ENCODE measurements at places on chromosomes 3 and 15.

DNA sequence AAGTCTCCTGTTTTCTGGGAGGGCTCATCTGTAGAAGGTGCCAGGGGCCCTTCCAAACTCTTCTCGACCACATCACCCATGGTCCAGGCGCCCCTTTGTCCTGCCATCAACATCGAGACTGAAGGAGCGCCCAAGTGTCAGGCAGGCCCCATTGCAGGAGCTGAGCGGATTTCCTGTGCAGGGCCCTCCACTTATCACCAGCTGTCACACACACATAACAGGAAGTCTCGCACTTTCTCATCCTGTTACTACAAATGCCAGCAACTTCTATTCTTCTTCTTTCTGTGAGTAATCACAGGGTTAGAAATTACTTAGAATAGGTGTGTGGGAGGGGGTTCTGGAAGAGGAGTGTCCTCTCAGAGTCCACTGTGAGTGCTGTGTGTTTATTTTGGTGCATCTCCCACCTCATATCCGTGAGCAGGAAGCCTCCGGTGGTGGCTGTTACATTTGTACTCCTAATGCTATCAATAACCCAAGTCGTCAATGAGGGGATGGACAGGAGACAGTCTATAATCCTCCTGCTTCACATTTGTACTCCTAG, at the start of gene KLHL6:
TSS of gene KLHL6 (minus strand) at position 166 of the 541 bp plus-strand sequence. CDS start at position 113, 53 bp downstream.
- peak; percentile 44 for DNase-seq

DNA sequence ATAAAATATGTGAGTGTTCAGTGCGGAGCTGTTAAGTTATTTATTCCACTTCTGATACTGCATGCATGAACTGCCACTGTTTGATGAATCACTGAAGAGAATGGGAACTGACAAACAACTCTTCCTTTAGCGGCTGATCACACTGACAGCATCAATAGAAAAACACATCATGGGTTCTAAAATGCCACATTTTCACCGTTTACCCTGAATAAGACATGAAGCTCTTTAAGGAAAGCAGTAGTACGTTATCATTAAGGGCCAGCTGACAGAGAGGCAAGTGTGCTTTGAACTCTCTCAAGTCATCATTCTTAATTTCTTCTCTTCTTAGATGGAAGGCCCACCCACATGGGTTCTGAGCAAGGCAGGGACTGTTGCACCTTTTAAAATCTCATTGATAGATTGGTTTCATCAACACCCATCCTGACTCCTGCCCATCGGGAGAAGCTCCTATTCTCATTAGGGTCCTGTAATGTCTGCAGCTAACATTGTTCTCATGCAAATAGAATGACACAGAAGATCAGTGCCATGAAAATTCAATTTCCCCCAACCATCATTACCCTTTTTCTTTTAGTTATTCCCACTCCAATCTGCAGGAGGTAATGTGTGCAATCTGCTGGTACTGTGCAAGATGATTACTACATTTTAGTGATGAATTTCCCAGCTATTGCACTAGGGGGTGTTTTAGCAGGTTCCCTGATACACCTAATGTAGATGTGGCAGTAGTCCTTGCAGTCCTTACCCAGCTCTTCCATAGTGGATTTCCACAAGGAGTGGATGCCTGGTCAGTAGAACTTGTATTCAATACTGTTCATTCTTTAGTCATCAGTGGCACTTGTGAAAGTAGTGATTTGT, 119.1 kb downstream of the ROBO2 start:
- no peak for DNase-seq

GRCh38 chr15:85276921-85277320, 103.5 kb upstream of the AKAP13 start:
- no peak for DNase-seq

- DNase-seq: no peak
These were observed 205.8 kb upstream of the EOMES start for GRCh38 chr3:27927882-27928281.

GRCh38 chr15:85607141-85607806, 187.5 kb downstream of the KLHL25 start:
- DNase-seq: no peak

GRCh38 chr15:93458597-93458996, 369.6 kb upstream of the RGMA start:
- no peak for DNase-seq

GRCh38 chr3:181932039-181932438, 220.3 kb downstream of the SOX2 start:
- DNase-seq: no peak

DNA sequence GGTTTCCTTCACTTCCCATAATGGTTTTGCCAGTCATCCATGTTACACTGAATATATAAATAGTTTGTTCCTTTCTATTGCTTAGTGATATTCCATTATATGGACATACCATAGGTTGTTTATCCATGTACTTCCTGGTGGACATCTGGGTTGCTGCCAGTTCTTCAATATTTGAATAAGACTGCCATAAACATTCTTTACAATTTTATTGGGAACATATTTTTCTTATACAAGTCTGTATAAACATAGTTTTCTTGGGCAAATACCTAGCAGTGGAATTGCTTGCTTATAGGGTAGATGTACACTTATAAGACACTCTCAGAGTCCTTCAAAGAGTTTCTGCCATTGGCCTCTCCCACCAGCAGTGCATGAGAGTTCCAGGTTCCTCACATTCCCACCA, 231.4 kb downstream of the OPA1 start:
- no peak for DNase-seq

DNA sequence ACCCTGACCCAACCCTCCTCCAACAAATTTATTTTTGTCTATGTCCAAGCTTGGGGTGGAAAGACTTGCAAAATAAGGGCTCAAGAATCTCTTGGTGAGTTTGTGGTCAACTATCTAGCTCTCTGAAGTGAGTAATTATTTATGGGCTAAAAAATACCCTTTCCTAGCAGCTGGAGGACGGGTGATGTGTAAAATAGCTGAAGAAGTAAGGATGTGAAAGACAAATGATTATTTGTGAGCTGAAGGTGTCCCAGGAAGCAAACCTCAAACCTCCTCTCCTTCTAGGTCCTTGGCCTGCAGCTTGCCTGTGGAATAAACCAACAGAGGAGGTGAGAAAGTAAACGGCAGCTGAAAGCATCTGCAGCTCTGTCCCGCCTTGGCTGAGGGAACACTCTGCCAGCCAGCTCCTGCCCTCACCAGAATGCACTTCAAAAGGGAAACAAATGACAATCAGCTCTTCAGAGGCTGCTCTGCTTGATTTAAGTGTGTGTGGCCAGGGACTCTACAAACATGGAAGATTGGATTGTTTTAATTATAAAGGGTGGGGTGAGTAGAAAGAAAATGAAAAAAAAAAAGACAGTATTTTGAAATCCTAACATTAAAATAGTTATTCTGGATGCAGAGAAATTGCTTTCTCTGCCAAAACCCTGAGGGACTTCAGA, 60.3 kb downstream of the TM4SF4 start:
- no peak for DNase-seq

- no peak for DNase-seq
These were observed 86.8 kb upstream of the CMSS1 start for GRCh38 chr3:99730870-99731269.

DNA sequence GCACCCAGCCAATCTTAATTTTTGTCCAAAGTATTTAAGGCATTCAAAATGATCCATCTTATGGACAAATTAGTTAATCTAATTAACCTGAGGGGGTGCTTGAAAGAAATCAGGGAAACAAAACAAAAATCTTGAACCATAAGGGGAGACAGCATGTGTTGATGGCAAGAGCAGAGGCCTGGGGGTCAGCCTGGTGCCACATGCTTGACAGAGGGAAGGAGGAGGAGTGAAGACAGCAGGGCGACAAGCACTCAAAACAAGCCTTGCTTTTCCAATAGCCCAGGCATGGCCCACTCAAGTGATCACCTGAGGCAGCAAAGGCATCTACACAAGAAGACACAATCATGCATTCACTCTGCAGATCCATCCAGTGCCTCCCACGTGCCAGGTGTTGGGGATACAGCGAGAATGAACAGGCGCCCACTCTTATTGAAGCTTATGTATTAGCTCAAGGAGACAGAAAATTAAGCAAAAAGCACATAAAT, 25.0 kb upstream of the MGLL start:
- no peak for DNase-seq

DNA sequence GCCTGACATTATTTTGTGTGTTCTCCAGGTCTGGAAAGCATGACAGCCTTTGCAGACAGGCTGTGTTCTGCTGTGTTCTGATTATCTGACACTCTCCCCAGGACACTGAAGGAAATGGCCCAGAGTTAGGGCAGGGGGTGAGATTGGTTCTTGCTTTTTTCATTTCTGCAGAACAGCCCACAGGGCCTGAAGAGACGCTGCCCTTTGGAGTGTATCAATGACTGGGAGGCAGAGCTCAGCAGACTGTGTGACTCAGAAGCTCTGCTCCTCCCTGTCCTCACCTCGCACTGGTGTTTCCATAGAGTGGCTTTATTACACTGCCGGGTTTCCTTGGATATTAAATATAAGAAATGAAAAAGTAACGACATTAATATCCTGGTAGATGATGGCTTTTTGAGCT, 523.6 kb downstream of the NTRK3 start:
- no peak for DNase-seq

- DNase-seq: no peak
These were observed 216.9 kb downstream of the IGSF11 start for GRCh38 chr3:118817748-118818165.

- DNase-seq: no peak
These were observed 189.2 kb downstream of the ECT2 start for GRCh38 chr3:172939651-172940293.

DNA sequence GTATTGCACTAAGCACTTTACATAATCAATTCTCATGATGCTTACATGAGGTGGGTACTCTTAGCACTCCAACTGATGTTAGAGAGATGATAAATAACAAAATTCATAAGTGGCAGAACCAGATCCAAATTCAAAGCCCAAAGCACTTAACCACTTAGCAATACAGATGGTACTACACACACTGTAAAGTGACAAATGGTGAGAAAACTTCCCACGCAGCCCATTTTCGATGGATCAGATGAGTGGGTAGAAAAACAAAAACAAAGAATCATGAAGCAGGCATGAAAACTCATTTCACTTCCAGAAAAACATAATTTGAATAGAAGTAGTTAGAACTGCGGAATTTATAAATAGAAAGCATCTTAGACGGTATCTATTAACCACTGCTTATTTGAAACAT, 66.2 kb downstream of the FRMD4B start:
- no peak for DNase-seq

DNA sequence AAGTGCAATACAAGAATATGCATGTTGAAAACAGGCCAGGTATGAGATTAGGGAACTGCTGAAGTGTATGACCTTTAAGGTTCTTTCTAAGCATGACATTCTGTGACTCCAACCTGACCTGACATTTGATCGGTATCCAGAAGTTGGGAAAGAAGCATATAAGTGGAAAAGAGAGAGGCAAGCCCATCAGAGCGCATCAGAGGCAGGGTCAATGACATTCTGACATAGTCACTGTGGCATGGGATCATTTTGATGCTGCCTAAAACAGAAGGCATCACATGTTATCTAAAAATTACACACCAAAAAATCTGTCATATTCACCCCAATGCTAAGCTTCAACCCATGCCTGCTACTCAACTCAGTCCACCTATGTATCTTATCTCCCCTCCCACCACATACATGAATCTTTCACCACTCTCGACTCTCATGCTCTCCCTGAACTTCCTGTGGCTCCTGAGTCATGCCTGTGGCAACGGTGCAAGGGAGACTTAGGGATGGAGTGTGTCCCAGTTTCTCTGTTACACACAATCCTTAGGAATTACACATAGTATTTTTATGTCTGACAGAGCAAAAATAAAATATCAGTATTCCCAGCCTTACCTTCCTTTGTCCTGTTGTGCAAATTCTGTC, 20.5 kb upstream of the LRRN1 start:
- DNase-seq: no peak

GRCh38 chr15:52236013-52236412, 44.8 kb upstream of the GNB5 start:
- no peak for DNase-seq

DNA sequence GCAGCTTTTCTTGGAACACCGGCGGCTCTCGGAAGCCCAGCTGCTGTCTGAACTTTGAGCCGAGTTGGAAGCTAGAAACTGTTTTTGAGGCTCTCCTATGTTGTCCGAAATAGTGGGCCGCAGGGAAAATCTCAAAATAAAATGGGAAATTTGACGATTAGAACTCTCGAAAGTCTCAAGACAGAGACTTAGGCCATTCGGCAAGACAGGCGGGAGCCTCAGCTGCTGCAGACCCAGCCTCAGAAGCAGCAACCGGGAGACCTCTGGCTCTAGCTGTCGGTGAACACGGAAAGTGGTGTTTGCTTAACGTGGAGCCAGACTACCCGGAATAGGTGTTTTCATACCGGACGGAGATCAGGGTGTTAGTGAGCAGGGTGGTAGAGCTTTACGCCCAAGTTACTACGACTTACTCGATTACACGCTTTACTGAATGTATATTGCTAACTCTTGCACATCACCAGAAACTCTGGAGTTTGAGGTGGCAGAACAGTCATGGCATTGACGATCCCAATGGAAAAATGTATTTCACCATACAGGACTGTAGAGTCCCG, 357 bp upstream of the MAN2C1 start:
- no peak for DNase-seq

- no peak for DNase-seq
These were observed 54.6 kb upstream of the CADPS start for GRCh38 chr3:62929771-62930170.

GRCh38 chr15:27427276-27427675, 456.3 kb downstream of the GABRG3 start:
- no peak for DNase-seq

- no peak for DNase-seq
These were observed 23.9 kb downstream of the ALDH1L1 start for GRCh38 chr3:126156468-126156867.

GRCh38 chr3:140187028-140187427, 252.0 kb downstream of the CLSTN2 start:
- no peak for DNase-seq

- DNase-seq: no peak
These were observed 62.3 kb downstream of the PDIA5 start for GRCh38 chr3:123129092-123129491.

DNA sequence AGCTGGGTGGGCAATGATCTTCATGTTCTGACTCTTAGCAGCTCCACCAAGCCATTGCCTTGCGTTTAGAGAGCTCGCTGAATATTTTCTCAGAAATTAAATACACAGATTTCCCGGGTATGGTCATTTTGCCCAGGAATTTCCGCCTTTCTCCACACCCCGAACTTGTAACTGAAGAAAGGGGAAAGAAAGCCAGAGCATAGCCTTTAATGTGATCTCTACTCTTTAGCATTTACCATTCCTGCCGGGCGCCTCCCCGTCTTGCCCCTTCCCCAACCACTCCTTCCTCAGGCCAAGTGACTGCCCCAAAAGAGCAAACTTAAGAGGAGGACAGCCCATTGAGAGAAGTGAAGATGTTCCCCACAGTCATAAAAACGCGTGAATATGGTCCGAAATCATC, 53.1 kb downstream of the LMCD1 start:
- DNase-seq: no peak

GRCh38 chr15:50256188-50257041, 9.1 kb downstream of the HDC start:
- no peak for DNase-seq
